ENCODE measurements at places on chromosomes 3 and 15.

GRCh38 chr3:157738441-157738840 is 235.2 kb upstream of the VEPH1 start:
- no peak for DNase-seq

DNA sequence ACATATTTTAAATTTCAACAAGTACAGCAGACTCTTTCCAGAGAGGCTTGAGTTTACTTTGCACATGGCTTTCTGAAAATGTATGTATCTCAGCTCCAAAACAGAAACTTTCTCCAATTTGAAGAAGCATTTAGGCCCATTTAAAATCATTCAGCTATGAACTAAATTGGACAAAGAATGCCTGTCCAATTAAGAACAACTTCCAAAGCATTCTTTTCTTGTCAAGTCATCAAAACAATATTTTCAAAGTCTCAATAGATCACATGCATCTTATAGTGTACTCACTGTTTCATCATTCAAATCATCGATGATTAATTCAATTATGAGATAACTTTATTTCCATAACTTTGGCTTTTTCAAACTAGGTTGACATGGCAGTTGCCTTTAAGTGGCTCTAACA is 95.2 kb downstream of the KBTBD8 start:
- no peak for DNase-seq

GRCh38 chr3:184248454-184249411 is at the start of gene ALG3:
Gene ALG3, minus strand, starts transcription at chr3:184248962. Its CDS starts 22 bp downstream, at chr3:184248940.
- DNase-seq = peak; percentile 40

GRCh38 chr3:24428481-24428880 is 66.2 kb downstream of the THRB start:
- DNase-seq = no peak

DNA sequence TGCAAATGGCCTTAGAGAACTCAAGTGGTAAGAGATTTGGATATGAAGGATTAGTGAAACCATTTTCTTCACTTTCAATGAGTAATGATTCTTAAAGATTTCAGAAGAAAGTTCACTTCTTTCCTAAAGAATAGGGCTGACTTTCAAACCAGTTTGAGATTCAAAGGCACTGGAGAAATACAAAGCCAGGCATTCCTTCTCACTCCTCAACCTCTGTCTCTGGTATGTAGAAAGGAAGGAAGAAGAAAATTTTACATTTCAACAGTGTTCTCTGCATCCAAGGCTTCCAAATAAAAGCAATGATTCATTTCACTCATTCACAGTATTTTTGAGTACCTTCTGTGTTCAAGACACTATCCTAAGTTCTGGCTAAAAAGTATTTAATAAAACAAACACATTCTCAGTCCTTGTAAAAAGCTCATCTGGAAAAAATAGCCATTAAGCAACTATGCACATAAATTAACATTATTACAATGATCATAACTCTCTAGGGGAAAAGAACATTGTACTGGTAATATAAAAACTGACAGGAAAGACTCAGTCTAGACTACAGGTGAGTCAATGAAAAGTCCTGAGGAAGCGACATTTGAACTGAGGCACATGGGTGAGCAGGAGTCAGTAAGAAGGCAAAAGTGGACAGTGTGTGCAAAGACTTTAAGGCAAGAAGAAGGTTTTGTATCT is 79.5 kb downstream of the IMPG2 start:
- no peak for DNase-seq

DNA sequence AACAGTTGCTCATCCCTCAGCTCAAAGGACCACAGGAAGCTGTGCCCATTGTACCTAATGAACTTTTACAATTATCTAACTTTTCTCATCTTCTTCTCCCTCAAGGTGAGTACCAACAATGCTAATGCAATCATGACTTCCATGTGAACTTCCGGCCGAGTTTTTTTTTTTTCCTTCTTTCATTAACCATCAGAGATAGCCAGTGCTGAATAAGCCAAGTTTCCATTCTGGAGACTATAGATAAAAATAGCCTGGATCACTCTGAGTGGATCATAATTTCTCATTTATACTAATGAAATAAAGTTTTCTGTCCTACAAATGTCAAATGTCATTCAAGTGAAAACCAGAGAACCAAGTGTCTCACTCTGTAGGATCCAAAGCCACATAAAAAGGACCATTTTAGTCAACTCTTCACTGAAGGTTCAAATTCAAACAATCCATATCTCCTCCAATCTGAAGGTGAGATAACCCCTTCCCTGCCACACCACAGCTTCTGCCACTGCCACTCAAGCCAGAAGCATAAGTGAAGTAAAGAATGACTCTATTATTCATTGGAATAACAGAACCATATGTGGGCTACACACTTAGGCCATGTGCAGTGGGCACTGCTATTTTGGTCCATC is 5.5 kb downstream of the SUMF1 start:
- no peak for DNase-seq

- no peak for DNase-seq
Observed at GRCh38 chr3:184360929-184361531, 375 bp downstream of the CLCN2 start.

GRCh38 chr3:69020424-69020823 is 6.9 kb upstream of the EOGT start:
- no peak for DNase-seq

DNA sequence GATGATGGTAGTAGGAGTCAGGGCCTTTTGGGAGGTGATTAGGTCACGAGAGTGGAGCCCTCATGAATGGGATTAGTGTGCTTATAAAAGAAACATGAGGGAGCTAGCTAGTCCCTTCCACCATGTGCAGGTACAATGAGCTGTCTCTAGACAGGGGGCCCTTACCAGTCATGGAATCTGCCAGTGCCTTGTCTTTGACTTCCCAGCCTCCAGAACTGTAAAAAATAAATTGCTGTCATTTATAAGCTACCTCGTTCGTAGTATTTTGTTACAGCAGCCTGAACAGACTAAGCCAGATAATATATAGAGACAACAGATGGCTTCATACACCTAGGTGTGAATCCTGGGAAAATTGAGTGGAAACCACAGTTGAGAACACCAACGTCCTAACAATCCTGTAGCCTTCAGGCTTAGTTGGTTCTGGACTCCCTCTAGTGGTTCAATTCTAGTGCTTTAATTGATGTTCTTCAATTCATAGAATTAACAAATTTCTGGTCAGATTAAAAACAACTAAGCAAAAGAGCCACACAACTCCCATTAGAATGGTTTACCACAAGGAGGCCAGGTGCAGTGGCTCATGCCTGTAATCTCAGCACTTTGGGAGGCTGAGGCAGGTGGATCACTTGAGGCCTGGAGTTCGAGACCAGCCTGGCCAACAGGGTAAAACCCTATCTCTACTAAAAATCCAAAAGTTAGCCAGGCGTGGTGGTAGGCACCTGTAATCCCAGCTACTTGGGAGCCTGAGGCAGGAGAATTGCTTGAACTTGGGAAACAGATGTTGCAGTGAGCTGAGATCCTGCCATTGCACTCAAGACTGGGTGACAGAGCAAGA is 21.3 kb upstream of the GATM start:
- no peak for DNase-seq

- no peak for DNase-seq
Observed at GRCh38 chr3:171307046-171307585, 153.1 kb downstream of the TNIK start.

DNA sequence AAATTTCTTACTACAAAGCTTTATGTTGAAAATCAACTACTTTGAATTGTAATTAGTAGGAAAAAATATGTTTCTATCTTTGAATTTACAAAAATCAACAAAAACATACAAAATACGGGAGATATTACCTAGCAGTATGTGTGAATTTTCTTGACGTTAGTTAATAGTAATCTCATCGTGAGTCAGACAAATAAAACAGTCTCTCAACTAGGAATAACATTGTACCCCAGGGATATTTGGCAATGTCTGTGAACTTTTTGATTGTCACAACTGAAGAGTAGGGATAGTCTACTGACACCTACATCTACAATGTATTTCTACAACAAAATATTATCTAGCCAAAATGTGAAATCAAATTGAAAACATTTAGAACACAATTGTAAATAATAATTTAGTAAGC is 250.3 kb downstream of the POLQ start:
- no peak for DNase-seq

DNA sequence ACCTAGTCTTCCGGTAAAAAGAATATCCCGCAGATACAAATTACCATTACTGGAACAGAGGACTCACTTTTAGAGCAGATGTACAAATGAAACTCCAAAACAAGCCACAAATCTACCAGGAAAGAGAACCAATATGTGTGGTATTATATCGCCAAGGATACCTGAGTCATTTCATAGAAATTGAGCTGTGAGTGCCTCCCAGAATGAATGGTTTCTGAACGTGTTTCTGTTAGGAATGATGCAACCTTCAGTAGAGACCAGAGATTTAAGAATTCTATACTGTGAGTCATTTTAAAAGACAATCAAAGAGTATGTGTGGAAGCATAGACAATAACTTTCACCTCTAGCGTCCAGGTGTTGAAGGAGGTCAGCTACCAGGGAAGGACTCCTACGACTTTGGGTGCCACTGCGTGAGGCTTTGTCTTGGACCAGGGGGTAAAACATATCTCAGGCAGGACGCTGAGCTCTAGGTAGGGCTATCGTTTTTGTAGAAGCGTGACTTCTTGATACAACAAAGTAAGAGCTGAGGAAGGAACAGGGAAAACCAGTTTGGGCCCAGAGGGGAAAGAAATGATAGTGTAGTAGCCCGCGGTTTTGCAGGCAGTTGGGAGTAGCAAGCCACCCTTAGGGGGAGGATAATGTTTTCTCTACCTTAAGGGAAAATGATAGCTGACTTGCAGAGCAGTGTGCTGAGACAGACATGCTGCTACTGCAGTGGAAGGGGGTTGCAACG is 210.4 kb downstream of the TP63 start:
- DNase-seq = no peak

DNA sequence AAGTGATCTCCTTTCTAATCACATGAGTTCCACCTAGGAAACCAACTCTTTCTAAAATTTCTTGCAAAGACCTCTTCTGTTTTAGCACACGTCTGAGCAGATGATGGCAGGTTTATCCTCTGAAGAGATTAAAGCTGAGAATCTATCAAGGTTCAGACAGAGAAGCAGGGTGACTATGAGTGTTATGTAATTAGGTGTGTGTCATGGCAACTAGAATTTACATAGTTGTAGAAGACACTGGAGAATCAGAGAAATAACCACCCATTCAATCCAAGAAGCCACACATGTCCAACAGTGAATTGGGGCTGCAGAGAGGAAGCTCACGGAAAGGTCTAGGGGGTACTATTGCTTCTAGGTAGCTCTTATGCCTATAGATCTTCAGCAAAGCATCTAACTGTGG is 600.5 kb downstream of the PYDC2 start:
- DNase-seq = no peak

GRCh38 chr3:59854061-59854709 is 804.4 kb upstream of the CFAP20DC start:
- DNase-seq = no peak

DNA sequence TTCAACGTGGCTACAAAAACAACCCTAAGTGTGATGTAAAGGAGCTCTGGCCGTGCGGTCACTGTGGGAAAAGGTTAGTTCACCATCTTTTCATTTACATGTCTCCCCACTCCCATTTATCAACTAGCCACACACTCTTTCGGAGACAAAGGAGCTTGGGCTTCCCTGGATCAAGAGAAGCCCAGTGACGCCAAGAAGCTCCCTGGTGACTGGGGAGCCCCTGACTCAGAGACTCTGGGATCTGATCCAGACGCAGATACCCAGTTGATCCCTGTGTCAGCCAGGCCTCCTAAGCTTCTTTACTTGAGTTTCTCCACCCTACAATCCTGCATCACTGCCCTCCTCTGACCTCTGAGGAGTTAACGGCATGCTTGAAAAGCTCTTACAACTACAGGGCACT is 43.9 kb downstream of the HEG1 start:
- DNase-seq = no peak

GRCh38 chr3:54443561-54444161 is 321.3 kb downstream of the CACNA2D3 start:
- no peak for DNase-seq

- DNase-seq = no peak
Observed at GRCh38 chr3:154716170-154716569, 286.2 kb upstream of the GPR149 start.

DNA sequence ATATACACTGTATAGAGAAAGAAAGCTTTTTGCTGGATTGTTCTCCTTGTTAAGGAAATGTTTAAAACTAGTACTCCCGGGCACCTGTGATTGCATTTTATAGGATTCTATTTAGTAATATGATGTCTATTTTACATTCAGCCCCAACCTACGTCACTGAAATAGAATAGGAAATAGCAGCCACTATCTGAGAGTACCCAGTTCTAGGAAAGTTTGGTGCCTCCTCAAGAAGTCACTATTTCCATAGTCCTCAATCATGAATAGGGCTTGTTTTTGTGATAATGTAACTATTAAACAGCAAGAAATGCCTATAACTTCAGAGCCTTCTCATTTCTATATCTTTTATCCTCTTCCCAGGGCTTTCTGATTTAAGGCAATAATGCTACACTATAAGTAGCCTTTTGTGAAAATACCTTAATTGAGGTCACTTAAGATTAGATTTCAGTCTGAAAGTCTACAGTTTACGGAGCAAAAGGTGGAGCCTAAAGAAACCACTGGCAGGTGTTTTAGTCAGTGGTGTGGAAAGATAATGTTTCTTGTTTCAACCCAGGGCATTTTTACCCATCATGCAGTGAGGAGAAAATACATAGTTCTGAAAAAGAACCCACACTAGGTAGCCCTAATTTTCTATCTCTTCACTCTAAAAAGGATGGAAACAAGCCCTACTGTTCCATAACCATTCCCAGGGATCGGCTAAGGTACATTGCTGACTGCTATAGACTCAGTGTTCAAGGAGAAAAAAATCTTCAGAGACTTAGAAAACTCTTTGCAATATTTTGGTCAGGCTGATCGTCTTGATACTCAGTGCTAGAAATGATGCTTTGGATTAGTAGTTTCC is 38.7 kb downstream of the TIGIT start:
- DNase-seq = no peak

DNA sequence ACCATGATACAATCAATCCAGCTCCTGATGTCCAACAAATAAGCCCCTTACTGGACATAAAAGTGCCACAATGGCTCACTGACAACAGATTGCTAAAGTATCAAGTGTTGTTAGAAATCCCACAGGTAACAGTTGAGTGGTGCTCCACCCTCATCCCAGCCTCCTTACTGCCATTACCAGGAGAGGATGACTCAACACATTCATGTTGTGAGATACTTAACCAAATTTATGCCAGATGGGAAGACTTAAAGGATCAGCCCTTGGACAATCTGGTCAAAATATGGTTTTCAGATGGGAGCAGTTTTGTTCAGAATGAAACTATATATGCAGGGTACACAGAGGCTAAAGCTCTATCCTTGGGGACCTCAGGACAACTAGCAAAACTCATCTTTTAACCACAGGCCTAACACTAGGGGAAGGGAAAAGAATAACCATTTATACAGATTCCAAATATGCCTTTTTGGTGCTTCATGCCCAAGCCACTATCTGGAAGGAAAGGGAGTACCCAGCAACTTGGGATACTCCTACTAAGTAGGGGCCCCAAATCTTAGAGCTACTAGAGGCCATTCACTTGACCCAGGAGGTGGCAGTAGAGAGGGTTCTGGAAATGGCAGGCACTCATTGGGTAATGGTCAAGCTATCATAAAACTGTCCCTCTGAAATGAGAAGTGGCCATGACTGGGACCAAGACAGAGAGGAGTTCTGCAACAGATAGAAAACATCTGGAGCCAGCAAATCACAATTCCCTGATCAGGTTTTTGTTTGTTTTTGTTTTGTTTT is 6.9 kb upstream of the ZNF662 start:
- no peak for DNase-seq

All from DMS153 (cell line).